Activated T-helper 2 cell treated with anti-CD3 and anti-CD28 coated beads, Interferon-gamma antibody, Interleukin-2, Interleukin-4, amounts not matched to agents 10 μg/mL and 5 μg/mL and 100 μg/mL, durations not matched to agents 14 hours and 24 hours and 36 hours (primary cell): ENCODE measurements at places on chromosomes 3 and 15.

DNA sequence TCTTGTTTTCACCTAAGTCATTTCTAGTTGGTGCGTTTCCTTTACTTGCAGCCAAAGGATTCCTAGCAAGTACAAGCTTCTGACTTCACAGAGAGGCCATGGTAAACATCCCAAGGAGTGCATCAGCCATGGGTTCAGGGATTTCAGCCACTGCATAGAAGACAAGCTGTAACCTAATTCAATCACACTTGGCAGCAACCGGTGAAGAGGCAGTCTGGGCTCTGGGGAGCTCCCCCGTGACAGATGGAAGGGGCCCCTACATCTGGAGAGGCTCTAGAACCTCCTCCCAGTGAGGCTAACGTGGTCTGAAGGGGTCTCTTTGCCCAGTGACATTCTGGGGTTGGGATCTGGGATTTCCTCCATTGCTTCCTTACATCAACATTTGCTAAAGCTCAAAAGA, 8.4 kb upstream of the SNRPA1 start:
- no peak for DNase-seq

GRCh38 chr15:23687143-23687470, at the start of gene NDN:
NDN (minus strand) TSS chr15:23687305; CDS start chr15:23687217, 88 bp downstream.
- DNase-seq, result no peak

GRCh38 chr15:65318870-65319356, 14.4 kb downstream of the RNU5B-1 start:
- peak; percentile 66 for DNase-seq

DNA sequence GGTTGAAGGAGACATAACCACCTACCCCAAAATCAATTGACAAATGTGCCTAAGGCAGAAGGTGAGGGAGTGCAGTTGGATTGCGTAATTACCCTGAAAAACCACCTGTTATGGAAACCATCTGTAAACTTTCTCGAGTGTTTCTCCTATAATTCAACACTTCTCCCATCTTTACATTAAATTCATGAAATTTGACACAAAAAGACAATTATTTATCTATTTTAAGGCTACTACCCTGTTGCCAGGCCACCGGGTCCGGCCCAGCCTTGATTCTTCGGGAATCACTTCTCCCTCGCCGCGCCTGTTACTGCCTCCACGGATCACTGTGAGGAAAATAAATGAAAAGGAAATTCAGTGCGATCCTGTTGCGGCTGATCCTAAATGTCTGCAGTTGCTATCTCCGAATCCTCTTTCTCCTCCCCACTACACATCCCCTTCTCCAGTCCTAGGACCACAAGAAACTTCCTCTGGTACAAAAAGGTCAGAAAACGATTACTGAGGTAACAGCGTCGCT, 646 bp downstream of the IQCB1 start:
- DNase-seq, result no peak

- no peak for DNase-seq
These were observed 382.0 kb downstream of the ROBO2 start for GRCh38 chr3:77421916-77422315.

- no peak for DNase-seq
These were observed 499.6 kb upstream of the CCDC54 start for GRCh38 chr3:106877627-106878026.

DNA sequence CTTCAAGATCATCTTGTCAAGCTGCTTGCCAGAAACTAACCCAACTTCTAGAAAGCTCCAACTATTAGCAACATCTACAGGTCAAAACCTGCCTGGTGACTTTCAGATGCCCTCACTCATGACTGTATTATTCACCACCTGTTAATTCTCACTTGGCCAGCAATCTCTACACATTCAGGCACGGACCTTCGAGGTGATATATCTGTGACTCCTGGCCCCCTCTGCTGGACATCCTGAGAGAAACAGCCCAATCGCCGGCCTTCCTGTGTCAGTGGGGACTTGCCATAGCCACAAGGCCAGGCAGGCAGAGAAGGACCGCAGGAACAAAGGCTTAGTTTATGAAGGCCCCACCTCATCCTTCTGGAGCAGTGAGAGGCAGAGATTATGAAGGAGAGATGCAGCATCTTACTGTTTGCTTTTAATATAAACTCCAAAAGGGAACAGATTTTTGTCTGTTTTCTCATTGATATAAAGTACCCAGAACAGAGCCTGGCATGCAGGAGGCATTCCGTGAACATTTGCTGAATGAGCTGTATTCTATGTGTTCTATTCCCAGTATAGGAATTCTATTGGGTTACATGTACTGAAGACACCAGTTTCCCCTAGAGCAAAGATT, 24.4 kb upstream of the OCA2 start:
- DNase-seq, result no peak

DNA sequence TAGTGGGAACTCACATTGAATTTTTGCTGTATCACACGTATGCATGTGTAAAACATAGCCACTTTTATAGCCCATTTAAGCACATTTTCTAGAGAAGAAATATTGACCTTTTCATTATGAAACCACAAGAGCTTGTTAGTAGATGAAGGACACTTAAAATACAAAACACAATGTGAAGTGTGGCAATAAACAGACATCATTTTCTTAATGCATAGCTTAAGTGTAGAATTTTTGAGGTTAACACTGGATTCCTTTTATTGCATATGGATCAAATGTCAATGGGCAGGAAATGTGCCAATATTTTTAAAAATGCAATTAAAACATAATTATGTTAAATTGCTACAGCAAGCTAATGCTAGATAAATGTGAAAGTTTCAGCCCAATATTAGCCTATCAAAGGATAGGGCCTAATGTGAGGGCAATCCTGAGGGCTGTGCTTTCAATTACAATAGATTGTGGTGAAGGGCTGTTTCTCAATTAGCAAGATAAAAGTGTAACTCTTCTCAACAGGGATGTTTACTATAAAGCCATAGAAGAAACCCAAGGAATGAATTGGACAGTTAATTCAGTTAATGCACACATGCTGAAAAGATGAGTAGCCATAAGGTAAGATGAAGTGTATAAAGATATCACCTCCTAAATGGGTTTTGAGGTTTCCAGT, 489.0 kb upstream of the CDIN1 start:
- no peak for DNase-seq

DNA sequence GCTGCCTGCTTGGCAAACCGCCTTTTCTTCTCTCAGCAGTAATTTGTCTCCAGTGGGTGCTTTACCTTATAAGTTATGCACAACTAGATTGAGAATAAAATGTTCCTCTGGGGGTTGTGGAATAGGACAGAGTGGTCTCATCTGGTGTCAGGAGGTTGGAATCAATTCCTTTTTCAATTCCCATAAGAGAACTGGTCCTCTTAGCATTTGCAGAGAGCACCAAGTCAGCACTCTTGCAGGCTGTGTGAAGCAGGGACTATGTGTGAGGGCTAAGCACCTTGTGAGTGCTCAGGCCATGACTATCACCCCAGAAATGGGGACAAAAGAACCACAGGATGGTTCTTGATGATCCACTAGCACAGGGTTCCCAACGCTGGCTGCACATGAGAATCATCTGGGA, 163.6 kb upstream of the UMPS start:
- no peak for DNase-seq
